ENCODE measurements at places on chromosomes 2 and 18.

GRCh38 chr18:34321066-34321465 lies 96.4 kb upstream of the NOL4 start:
- no peak for DNase-seq

- no peak for DNase-seq
Observed at GRCh38 chr18:48003426-48004349, 73.2 kb upstream of the SMAD2 start.

- no peak for DNase-seq
Observed at GRCh38 chr2:57804971-57805370, 241.6 kb upstream of the VRK2 start.

GRCh38 chr2:46723346-46723745 lies 192.3 kb downstream of the MCFD2 start:
- no peak for DNase-seq

DNA sequence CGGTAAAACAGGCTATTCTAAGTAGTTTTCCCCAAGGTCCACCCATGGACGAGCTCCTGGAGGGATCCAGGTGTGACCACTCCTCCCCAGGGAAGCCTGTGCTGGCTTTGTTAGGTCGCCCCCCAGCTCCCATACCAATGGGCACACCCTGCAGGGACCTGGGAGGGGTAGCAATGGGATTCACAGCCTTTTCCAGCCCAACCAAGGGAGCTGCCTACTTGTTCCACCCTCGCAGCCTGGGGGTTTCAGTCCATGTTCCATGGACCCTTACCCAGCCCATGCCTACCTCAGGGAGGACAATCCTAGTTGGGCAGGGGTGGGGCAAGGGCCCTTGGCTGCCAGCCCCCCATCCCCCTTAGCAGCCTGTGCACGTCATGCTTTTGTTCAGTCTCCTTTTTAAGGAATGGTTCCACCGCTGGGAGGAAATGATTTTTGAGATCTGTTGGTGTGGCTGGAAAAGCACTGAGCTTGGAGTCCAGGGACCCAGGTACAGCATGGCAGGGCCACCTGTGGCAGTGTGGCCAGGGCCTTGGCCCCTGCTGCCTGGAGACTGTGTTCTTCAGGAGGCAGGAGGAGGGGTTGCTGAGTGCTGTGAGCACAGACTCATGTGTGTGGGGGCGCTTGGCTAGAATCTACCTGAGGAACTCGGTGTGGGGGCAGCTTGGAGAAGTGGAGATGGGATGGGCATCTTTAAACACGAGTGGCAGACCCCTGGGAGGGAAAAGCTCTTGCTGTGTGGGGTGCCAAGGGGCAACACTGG lies 166.8 kb downstream of the TWIST2 start:
- no peak for DNase-seq

DNA sequence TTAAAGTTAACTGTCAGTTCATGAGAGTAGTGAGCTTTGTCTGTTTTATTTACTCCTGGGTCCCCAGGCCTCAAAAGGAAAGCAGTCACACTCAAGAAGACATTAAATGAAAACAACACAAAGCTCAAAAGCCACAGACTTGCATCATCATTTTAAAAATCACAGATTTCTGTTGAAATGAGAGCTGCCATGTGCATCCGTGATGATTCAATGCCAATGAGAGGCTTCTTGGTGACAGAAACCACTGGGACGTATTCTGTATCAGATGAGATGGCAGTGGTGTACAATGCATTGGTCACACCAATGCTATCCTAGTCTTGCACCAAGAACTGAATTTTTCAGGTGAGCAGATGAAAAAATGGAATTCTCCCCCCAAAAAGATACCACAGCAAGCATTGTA lies 204.8 kb downstream of the ANAPC1 start:
- no peak for DNase-seq

GRCh38 chr2:164969909-164970690 lies 14.8 kb upstream of the SLC38A11 start:
- DNase-seq: no peak

DNA sequence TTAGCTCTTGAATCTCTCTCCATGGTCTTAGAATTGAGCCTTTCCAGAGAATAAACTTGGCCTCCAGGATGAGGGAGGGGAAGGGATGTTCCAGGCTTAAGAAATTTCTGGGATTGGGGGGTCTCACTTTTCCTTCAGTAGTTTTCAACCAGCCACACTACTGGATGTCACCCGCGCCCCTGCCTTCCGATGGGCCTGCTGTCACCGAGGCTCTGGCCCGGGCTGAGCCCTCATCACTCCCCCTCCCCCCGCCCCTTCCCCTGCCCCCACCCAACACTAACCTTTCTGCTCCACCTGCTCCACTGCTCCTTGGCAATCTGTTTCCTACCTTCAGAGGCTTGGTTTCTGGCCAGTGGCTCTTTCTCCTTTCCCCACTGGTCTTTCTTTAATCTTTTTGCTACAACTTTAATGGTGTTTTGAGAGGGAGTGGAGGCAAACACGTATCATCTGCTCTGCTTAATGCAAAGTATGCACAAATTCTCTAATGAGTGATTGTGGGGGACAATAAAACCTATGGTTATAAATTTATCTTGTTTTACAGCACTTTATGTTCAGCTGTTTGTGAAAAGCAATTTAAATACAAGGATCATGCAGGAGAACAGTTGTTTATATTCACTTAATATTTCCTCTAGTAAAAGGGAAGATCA lies 155.1 kb downstream of the WDSUB1 start:
- no peak for DNase-seq

- DNase-seq: no peak
Observed at GRCh38 chr2:50646226-50646625, 385.7 kb downstream of the NRXN1 start.

GRCh38 chr18:50706199-50706598 lies 113.6 kb downstream of the MRO start:
- no peak for DNase-seq

GRCh38 chr2:226187156-226187555 lies 612.5 kb downstream of the IRS1 start:
- no peak for DNase-seq

GRCh38 chr2:64259312-64259711 lies 115.1 kb upstream of the PELI1 start:
- no peak for DNase-seq

DNA sequence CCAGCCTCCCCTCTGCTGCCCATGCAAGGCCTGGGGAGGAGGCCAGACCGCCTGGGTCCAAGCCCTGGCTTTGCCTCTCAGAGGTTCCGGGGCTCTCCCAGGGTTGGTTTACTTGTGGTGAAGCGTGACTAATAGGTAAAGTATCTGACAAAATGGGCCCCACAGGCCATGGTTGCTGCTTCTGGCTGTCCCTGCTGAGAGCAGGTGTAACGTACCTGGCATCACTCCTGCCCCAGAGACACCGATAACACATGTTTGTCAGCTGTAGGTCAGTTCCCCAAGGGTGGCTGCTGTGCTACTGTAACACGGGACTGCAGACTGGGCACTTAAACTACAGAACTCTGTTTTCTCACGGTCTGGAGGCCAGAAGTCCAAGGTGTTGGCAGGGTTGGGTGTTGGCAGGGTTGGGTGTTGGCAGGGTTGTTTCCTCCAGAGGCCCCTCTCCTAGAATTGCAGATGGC lies 34.1 kb downstream of the ODC1 start:
- DNase-seq: no peak

GRCh38 chr18:37428288-37428974 lies 137.2 kb downstream of the CELF4 start:
- DNase-seq: no peak

GRCh38 chr2:143965493-143966164 lies 554.3 kb downstream of the ZEB2 start:
- no peak for DNase-seq

GRCh38 chr18:28432339-28432738 lies 255.4 kb upstream of the CDH2 start:
- DNase-seq: no peak

GRCh38 chr2:120993661-120994060 lies 258.0 kb downstream of the GLI2 start:
- no peak for DNase-seq

- no peak for DNase-seq
Observed at GRCh38 chr2:7766088-7766722, 849.0 kb downstream of the RNF144A start.

GRCh38 chr2:34123996-34124785 lies 525.1 kb upstream of the FAM98A start:
- DNase-seq: no peak

GRCh38 chr2:218362606-218363005 lies 5.9 kb downstream of the CATIP start:
- DNase-seq: no peak

DNA sequence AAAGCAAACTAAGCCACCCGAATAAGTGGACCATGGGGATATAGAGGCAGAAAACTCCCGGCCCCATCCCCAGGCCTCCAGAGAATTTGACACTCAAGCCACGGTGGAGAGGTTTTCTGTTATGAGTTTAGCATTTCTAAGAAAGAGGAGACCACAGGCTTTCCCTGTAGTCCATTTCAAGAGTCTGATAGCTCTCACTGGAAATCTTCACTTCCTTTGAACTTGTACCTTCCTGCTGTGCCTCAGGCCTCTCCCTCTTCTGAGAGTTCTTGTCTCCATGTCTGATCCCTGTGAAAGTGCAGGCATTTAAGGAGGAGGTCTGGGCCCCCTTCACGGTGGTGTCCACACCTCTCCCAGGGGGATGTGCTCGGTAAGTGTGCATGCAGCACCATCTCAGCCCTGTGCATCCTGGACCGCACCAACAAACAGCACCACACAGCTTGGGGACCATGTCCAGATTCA lies 113.7 kb downstream of the BCL2 start:
- no peak for DNase-seq

GRCh38 chr2:36079793-36080192 lies 275.8 kb upstream of the CRIM1 start:
- DNase-seq: no peak

- DNase-seq: no peak
Observed at GRCh38 chr18:23587220-23587642, 925 bp upstream of the NPC1 start.

DNA sequence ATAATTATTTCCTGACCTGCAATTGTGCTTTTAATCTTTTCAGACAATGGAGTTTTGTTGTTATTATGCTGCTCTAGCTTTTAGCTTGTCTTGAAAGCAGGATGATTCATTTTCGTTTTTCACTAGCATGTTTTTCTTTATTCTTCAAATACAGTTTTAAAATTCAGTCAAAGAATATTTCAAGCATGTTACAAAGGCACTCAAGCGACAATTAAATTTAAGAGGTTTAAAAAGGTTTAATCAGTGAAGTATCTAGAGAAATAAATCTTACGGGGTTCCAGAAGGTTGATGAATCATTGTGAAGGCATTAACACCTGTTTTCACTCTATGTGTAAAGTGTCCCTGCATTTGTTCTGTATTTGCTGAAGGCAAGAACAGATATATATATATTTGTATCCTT lies 390.7 kb upstream of the TMEFF2 start:
- DNase-seq: no peak

- peak; percentile 29 for DNase-seq
Observed at GRCh38 chr2:157777427-157777826, 98.7 kb downstream of the ACVR1 start.

GRCh38 chr2:19086231-19086651 lies 272.2 kb downstream of the OSR1 start:
- no peak for DNase-seq

GRCh38 chr2:157055660-157056199 lies 201.8 kb upstream of the GALNT5 start:
- DNase-seq: no peak

GRCh38 chr18:74598350-74599001 lies 806 bp downstream of the ZNF407 start:
- DNase-seq: peak; percentile 71

GRCh38 chr2:137775529-137775928 lies 188.7 kb upstream of the HNMT start:
- DNase-seq: no peak

GRCh38 chr2:133142087-133142486 lies 426.2 kb downstream of the NCKAP5 start:
- DNase-seq: no peak

DNA sequence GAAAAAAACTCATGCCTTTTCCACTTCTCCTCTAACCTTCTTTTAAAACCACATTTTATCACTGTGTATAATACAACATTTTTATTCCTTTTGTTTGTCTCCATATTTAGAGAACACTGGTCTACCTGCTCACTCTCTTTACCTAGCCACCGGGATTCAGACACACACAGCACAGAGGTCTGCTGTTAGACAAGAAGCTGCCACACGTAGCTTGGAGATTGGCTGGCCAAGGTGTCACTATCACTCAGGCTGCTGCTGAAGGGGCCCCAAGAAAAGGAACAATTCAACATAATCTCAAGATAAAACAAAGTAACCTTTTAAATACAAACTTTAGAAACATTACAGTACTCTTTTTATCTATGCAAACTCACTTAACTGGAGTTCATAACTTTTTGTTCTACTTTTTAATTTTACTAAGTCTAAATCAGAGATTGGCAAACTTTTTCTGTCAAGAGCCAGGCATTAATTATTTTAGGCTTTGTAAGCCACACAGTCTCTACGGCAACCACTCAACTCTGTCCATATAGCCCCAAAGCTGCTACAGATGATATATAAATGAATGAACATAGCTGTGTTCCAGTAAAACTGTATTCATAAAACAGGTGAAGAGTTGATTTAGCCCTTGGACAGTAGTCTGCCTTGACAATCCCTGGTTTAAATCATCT lies 25.8 kb downstream of the FEZ2 start:
- no peak for DNase-seq

GRCh38 chr2:236063994-236064393 lies 104.2 kb downstream of the GBX2 start:
- no peak for DNase-seq

GRCh38 chr18:57149051-57149450 lies 2.2 kb downstream of the BOD1L2 start:
- DNase-seq: no peak

DNA sequence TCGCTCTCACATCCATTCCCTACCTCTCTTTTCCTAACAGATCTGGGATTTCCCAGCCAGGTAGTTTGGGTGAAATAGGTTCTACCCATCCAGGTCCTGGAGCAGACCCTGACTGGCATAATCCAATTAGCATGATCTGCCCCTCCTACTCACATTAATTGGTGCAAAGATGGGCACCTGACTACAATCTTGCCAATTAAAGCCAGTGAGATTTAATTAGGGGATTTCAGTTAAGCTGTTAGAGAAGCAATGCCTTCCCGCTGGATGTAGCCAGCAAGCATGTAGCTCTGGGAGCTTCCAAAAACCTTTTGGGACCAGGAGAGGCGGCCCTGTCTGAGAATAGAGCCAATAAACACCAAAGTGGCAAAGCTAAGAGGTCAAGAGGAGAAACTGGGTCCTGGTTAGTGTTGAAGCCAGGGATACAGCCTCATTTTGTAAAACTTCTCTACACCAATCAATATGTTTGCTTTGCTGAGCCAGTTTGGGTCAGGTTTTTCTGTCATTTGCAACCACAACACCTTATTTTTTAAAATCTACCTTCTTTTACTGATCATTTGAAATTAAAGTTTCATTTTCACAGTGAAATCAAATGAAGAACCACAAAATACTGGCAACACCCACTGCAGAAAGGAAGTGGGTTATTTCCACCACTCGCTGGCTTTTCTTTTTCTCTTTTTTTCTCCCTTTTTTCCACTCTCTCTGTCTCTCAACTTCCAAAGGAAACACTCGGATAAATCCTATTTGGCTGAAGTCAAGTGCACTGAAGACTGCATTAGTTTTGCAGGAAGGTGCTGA lies 3.2 kb upstream of the TTC39C start:
- no peak for DNase-seq

GRCh38 chr2:127681288-127681804 lies 6.0 kb upstream of the LIMS2 start:
- no peak for DNase-seq
